NCI-H460 (cell line): ENCODE measurements at places on chromosomes 5 and 9. TPM values are rescaled to one million over a fixed set of nuclear protein-coding genes. Genes with fewer than 3 reads are reported as not detected.
A peak's percentile ranks its signal among the peaks of the same experiment; 100 is the strongest.

GRCh38 chr5:163642904-163643303 is 137.5 kb downstream of the MAT2B start:
- no peak for DNase-seq

GRCh38 chr5:179975713-179976134 is 68.0 kb upstream of the TBC1D9B start:
- DNase-seq, result no peak

Gene HAPLN1
- not detected in 2 replicates for total RNA-seq

Gene PPP3R2
- total RNA-seq, result not detected in 2 replicates

DNA sequence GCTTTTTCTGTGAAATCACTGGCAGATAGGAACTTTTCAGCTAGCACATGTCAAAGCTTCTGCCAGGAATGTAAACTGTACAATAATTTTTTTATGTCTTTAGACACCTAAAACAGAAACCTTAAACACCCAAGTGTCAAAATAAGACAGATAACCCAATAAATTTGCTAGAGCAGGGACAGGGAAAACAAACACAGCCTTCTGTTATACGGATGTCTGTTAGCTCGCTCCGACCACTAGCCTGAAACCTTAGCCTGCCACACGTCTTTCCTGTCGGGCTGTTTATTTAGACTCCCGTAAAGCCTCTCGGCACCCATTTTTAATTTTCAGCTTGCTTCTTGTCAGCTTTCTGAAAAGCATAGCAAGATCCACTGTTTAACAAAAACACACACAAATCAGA is 355.4 kb upstream of the SLC24A2 start:
- DNase-seq, result no peak

DNA sequence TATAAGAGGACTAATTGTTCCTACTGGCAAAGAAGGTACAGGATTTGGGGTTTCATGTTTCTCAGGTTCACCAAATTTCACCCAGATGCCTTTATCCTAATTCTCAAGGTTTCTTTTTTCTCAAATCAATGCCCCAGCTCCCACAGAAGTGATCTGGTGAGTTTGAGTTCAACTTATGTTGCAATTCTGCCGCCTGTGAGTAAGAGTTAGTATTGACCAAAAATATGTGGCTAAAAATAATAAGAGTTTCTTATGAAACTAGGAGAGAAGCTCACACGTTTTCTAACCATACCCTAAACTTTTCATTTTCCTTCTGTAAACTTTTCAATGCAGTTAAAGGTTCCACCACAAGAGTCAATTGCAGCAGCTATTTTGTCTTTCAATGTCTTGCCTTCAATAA is 15.1 kb downstream of the SLCO6A1 start:
- DNase-seq, result no peak

- DNase-seq, result no peak
Observed at GRCh38 chr5:67669916-67670315, 473.3 kb upstream of the CD180 start.

- DNase-seq, result no peak
Observed at GRCh38 chr5:125331987-125332598, 585.7 kb upstream of the ZNF608 start.

DNA sequence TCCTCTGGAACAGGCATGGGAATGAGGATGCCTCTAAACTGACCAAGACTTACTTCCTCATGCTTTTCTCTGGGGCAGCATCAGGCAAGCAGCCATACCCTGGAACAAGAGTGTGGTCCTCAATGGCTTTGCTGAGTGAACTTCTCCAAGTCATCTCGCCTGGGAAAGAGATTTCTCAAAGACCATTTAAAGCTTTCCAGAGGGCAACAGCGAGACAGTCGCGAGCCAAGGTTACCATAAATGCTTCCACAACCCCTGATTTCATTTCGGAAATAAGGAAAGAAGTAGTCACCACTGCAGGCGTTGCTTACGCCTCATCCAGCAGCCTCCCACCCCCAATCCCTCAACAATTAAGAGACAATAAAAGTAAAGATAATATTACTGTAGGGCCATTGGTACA is 1.1 kb upstream of the SNCAIP start:
- DNase-seq, result no peak

Gene MSMP
- 1.1 TPM in 1 of 2 replicates, not detected in the other for total RNA-seq

Gene CNTLN
- 5.8 and 6.4 TPM in 2 replicates for total RNA-seq

DNA sequence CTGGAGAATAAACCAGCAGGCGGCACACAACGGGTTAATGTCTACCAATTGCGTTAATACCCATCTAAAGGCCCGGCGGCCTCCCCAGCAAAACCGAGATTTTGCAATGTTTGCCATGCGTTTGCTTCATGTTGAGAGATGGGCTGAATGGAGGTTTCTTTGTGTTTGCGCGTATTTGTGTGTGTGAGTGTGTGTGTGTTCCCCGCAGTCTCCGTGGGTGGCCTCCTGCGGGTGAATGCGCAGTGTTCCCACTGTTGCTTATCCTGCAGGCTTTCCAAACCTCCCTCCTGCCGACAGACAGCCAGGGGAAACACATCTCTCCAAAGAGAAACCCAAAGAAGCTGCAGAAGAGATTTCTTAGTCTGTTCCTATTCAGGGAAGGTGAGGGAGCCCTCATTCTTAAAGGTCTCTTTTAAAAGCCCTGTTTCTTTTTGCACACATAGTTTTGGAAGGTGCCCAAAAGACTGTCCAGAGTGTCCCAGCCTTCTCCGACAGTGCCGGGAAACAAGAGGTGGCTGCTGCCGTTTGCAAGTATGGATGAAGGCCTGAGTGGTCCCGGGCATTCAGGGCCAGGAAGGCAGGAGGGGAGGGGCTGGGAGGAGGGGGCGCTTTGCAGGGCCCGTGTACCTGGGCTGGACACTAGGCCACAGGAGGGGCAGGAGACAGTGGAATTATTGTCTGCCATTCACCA is 103.8 kb upstream of the ERCC6L2 start:
- no peak for DNase-seq

Gene EQTN
- not detected in 2 replicates for total RNA-seq

- DNase-seq, result peak; percentile 43
Observed at GRCh38 chr5:151002250-151002649, 18.1 kb upstream of the GPX3 start.

Gene PKD2L2
- not detected in 2 replicates for total RNA-seq

- DNase-seq, result no peak
Observed at GRCh38 chr5:23001120-23001519, 148.0 kb upstream of the CDH12 start.

DNA sequence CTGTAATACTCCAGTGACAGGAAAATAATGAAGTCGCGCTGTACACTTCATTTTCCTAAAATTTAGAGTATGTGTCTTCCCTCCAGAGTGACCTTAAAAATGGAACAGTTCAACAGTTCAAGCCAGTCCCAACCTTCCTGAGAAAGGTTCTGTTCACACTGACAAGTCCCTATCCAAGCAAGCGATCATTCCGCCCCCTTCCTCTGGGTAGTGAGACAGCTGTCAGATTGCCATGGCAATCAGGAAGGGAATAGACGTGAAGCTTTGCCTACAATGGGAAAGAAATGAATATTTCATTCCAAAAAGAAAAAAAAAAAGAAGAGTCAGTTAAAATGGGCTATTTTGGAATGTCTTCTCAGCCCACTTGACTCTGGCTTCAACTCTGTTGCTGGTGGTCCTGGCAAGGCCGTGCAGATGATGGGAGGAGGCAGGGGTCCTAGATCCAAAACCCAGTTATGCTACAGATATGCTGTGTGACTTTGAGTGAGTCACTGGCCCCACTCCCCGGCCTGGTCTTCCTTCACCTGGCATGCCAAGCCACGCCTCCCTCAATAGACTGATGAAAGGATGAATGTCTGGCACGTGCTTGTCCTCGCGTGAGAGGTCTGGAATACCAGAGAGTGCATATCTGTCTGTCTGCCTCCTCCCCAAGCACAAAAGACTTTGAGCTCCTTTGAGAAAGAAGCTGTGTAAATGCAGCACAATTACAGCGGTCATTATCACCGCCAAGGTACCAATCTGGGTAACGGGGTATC is 165.8 kb upstream of the WWC1 start:
- no peak for DNase-seq

- DNase-seq, result no peak
Observed at GRCh38 chr9:100219347-100219746, 120.3 kb downstream of the INVS start.

GRCh38 chr9:100052375-100052774 is 46.4 kb downstream of the ERP44 start:
- no peak for DNase-seq

- DNase-seq, result no peak
Observed at GRCh38 chr9:8408575-8409190, 609.1 kb upstream of the DMAC1 start.
